Spleen (tissue), 13 donors: ENCODE measurements at places on chromosomes 5 and 9. TPM values are rescaled to one million over a fixed set of nuclear protein-coding genes. Genes with fewer than 3 reads are reported as not detected.

DNA sequence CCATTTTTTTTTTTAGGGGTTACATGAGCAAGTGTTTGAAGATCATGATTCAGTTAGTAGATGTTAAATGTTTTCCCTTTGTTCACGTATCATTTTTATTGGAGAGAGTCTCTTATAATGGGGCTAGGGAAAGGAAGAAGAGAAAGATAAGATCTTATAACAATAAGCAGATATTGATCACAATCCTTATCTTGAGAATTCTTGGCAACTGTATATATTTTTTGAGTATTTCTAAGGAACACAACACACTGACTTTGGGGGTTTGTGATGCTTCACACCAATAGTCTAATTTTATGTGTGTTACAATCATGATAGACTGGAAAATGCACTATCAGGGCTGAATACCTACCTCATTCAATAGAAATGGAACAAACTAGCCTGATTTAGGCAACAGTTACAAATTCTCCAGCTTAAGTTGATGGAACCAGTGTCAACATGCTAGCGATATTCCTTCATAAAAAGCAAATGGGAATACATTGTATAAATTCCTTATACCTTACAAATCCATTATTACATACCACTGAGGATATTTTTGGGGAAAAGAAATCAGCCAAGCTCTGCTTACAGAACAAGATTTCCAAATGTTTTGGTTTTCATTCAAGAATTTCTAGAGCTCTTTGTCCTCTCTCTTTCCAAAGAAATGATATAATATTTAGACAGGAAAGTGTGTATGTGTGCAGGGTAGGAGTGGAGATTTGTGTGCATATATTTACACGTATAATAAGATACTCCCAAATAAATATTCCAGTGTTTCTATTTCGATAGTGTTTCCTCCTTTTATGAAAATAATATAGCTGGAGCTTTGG, 41.5 kb downstream of the SVEP1 start:
- H3K4me3 ChIP-seq: no peak overlapping the region
- no peaks in the 10 kb centered on the region for H3K4me1 ChIP-seq
- no peak for DNase-seq
- H3K27me3 ChIP-seq: no peaks in the 10 kb centered on the region

GRCh38 chr5:138963763-138964371, 88.7 kb upstream of the LRRTM2 start:
- H3K4me1 ChIP-seq: peaks cover 22% of the 10 kb centered on the region
- DNase-seq: no peak
- H3K4me3 ChIP-seq: no peak overlapping the region
- no peaks in the 10 kb centered on the region for H3K27me3 ChIP-seq
- no peaks in the 10 kb centered on the region for H3K36me3 ChIP-seq
- H3K27ac ChIP-seq: peak overlapping the region; percentile 49

- H3K27ac ChIP-seq: peak within 1 kb of the TSS; percentile 95
- H3K4me3 ChIP-seq: peak within 1 kb of the TSS; percentile 74
- peaks cover 16% of the 10 kb centered on the region for H3K36me3 ChIP-seq
Observed at GRCh38 chr5:169637085-169637548, at the start of gene DOCK2. Gene DOCK2, plus strand, starts transcription at chr5:169637275. Its CDS starts 52 bp downstream, at chr5:169637327.

GRCh38 chr9:33117306-33117705, 40.8 kb upstream of the SMU1 start:
- H3K4me1 ChIP-seq: peaks cover 17% of the 10 kb centered on the region
- no peak for DNase-seq
- H3K27me3 ChIP-seq: no peaks in the 10 kb centered on the region
- peaks cover 100% of the 10 kb centered on the region for H3K36me3 ChIP-seq
- no peak overlapping the region for H3K4me3 ChIP-seq
- peak overlapping the region; percentile 59 for H3K27ac ChIP-seq

Gene SMIM33
- total RNA-seq: not detected

DNA sequence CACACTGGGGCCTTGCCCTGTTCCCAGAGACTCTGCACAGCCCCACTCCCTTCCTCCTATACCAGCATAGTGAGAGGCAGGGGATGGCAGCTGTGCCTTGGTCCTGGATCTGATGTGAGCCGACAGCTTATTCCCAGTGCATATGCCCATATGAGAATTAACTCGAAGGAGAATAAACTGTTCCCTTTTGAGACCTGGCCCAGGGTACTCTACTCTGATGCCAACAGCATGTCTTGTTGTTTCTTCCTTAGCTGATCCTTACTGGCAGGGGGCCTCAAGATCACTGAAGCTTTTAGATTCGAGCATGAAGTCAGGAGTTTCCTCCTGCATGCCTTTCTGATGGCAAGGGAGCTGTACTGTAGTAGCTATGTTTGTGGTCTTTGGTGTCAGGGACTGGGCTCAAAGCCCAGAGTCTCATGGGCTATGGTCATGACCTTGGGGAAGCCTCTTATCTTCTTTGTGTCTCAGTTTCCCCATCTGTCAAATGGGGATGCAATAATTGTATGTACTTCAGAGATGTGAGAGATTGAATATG, 57.1 kb downstream of the DOCK2 start:
- no peak for DNase-seq
- no peak overlapping the region for H3K4me3 ChIP-seq
- H3K27ac ChIP-seq: no peak overlapping the region
- H3K4me1 ChIP-seq: no peaks in the 10 kb centered on the region
- peaks cover 100% of the 10 kb centered on the region for H3K36me3 ChIP-seq

Gene TMOD1
- total RNA-seq: 5.8 TPM

GRCh38 chr5:93154535-93154934, 426.5 kb downstream of the NR2F1-AS1 start:
- no peaks in the 10 kb centered on the region for H3K36me3 ChIP-seq
- no peak overlapping the region for H3K27ac ChIP-seq
- H3K27me3 ChIP-seq: no peaks in the 10 kb centered on the region
- DNase-seq: no peak
- no peak overlapping the region for H3K4me3 ChIP-seq
- H3K4me1 ChIP-seq: no peaks in the 10 kb centered on the region

DNA sequence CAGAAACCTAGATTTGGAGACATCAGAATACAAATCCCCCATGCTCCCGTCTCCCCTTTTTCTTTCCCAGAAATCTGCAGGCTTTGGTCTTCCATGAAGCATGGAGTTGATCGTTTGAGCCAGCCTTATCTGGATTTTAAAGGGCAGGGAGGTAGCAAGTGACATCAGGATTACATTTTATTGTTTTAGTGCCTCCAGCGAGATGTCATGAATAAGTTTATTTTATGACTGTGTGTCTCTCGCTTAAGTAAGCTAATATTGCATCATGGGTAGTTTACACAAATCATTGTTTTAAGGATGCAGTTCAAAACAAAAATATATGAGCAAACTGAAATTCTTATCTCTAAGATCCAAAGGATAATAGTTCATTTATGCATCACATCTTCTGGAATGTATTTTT, 50.7 kb upstream of the TNFSF8 start:
- no peak overlapping the region for H3K27ac ChIP-seq
- no peaks in the 10 kb centered on the region for H3K27me3 ChIP-seq
- DNase-seq: no peak
- H3K4me3 ChIP-seq: no peak overlapping the region
- H3K4me1 ChIP-seq: no peaks in the 10 kb centered on the region
- H3K36me3 ChIP-seq: no peaks in the 10 kb centered on the region

DNA sequence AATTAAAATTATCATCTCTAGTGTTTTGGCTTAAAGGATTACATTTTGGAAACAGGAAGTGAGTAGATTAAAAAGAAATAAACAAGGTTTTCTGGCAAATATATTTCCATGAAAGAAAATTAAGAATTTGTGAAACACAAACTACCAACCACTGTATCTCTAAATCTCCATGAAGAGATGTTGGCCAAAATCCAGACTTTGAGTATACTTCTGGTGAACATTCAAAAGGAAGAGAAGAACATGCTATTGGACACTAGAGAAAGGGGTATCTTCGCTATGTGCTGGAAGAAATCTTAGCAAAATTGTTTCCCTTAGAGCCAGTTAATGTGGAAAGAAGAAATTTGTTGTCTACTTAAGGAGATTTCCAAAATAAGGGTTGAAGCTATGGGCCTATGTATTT, 710.4 kb upstream of the CTNND2 start:
- no peaks in the 10 kb centered on the region for H3K36me3 ChIP-seq
- no peaks in the 10 kb centered on the region for H3K4me1 ChIP-seq
- H3K4me3 ChIP-seq: no peak overlapping the region
- DNase-seq: no peak
- no peak overlapping the region for H3K27ac ChIP-seq

DNA sequence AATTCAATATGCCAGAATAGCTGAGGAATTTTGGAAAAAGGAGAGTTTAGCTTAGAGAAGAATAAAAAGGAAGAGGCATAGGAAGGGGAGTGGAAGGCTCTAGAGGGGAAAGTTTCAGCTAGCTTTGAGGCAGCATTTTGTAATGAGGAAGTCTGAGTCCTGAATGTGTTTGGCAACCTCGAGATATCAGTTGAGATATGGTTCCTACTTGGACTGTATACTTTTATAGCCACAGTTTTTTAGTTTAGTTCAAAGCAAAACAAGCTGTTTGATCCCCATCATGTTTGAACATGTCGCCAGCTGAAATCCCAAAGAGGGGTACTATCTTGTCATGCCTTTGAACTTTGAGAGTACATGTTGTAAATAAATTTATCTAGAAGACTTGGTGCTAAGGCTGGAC, 559.0 kb upstream of the FTMT start:
- H3K27me3 ChIP-seq: no peaks in the 10 kb centered on the region
- no peak overlapping the region for H3K4me3 ChIP-seq
- no peak for DNase-seq
- no peaks in the 10 kb centered on the region for H3K36me3 ChIP-seq
- H3K4me1 ChIP-seq: no peaks in the 10 kb centered on the region
- no peak overlapping the region for H3K27ac ChIP-seq

GRCh38 chr9:71549023-71549422, 219.3 kb downstream of the CEMIP2 start:
- no peak overlapping the region for H3K27ac ChIP-seq
- H3K27me3 ChIP-seq: peaks cover 11% of the 10 kb centered on the region
- H3K4me1 ChIP-seq: no peaks in the 10 kb centered on the region
- no peak overlapping the region for H3K4me3 ChIP-seq
- DNase-seq: no peak

- H3K27ac ChIP-seq: no peak overlapping the region
- no peaks in the 10 kb centered on the region for H3K36me3 ChIP-seq
Observed at GRCh38 chr5:35120715-35121114, 73.0 kb upstream of the AGXT2 start.

GRCh38 chr5:115459855-115460341, 84.7 kb downstream of the FEM1C start:
- H3K4me3 ChIP-seq: no peak overlapping the region
- H3K4me1 ChIP-seq: no peaks in the 10 kb centered on the region
- H3K27me3 ChIP-seq: no peaks in the 10 kb centered on the region
- no peak for DNase-seq

Gene AK8
- 1.8 TPM for total RNA-seq
